AG08395 (cell line): ENCODE measurements at places on chromosomes 7 and 10.

- DNase-seq, result peak; percentile 9
Measured at GRCh38 chr10:122164023-122164601, 107.0 kb upstream of the BTBD16 start.

GRCh38 chr7:424301-424935, 95.2 kb downstream of the PDGFA start:
- no peak for DNase-seq

GRCh38 chr7:123823898-123824753, 20.8 kb upstream of the HYAL4 start:
- DNase-seq, result no peak

DNA sequence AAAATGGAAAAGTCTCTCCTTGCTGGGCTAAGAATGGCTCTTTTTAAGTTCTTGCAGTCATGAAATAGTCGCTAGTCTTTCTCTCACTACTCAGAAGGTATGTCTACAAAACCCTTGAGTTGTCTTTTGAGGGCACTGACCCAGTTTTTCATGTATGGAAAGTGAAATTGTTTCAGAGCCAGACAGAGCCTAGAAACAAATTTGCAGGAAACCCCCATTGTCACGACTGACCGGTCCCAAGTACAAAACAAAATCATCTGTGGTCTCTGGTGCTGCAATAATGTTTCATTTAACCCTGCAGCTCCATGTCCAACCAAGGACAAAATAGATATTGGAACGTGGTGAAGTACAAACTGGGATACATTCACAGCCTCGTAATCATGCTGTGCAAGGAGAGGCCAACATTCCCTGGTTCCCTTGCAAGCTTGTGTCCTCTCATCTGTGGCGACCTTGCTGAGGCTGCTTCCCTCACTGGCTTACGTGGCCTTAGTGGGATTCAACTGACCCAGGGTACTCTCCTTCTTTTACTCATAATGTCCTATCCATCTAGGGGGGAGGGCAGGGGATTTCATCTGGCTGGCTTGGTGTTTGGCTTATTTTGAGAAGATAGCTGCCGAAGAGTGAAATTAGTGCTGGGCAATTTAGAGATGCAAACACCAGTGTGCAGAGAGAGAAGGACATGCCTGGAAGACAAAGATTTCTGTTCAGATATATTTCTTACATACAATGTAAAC, 172.5 kb downstream of the IPMK start:
- no peak for DNase-seq

DNA sequence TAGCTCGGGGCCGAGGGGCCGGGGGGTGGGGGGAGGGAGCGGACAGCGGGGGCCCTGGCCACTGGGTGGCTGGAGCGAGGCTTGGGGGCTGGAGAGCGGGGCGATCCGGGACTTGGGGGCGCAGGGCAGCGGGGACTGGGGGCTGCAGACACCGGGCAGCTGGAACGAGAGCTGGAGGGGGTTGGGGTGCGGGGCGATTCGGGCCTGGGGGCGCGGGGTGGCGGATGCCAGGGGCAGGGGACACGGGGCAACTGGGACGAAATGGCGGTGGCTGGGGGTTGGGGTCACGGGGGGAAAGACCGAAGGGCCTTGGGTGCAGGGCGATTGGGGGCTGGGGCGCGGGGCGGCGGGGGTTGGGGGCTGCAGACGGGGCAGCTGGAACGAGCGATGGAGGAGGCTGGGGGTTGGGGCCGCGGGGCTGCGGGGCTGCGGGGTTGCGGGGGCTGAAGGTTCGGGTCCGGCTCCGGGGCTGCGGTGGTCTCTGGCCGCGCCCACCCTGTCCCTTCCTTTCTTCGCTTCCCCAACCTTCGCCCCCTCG, 590 bp downstream of the COL26A1 start:
- no peak for DNase-seq

- DNase-seq, result peak; percentile 27
Measured at GRCh38 chr10:60236869-60237524, 152.7 kb downstream of the ANK3 start.

DNA sequence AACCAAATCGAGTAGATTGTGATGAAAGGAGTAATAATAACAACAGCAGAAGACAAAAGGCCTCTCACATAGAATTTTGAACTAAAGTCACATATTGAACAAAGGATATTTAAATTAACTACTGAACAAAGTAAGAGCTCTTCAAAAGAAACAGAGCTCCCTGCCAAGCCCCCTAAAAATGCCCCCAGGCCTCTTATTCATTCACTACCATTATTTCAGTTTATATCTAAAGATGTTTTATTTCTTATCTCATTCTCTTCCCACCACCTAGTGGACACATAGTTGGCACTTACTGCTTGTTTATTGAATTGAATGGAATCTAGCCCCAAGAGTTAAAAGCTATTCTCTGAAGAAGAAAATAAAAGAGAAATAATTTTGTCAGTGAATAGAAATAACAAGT, 37.4 kb downstream of the VCL start:
- DNase-seq, result no peak

DNA sequence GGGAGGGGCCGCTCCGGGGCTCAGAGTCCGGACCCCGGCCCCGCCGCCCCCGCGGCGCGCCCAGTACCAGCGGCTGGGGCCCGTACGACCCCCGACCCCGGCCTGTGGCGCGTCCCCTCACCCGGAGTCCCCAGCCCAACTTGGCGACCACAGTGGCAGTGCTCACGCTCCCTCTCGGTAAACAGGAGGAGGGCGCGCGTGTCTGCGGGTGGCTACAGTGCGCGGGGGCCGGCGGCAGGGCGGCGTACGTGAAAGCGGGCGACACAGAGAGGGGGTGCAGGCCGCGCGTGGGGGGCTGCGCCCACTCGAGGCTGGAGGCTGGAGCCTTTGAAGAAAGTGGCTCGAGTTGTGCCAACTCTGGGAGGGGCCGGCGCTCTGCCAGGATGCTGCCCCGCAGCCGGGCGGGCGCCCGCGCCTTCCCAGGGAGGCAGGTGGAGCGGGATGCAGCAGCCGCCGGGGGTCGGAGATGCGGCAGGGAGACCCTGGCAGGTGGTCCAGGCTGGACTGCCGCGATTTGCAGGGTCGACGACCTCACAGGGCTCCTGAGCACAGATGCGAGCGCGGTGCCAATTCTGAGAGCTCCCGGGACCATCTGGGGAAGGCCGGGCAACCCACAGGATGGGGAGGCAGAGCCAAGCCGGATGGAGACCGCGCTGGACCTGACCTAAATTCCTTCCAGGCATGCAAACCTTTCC, 655 bp downstream of the PTPRE start:
- peak; percentile 76 for DNase-seq

GRCh38 chr10:102200751-102201640, 25.1 kb upstream of the ELOVL3 start:
- DNase-seq, result no peak

DNA sequence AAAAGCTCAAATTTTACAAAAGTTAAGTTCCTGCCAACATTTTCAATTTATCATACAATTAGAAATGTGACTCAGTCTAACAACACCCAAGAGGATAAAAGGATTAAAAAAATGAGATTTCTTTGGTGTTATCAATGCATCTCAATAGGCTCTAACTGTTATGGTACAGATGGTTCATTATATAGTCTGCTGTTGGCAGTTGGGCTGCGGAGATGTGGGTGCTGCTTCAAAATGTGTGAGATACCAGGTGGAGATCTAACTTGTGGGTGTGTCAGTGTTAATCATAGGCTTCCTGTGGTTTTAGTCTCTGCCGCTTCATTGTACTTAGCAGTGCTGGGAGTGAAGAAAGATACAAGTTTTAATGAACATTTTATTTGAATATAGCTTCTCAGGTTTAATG, 231.2 kb downstream of the EXOC4 start:
- DNase-seq, result no peak

DNA sequence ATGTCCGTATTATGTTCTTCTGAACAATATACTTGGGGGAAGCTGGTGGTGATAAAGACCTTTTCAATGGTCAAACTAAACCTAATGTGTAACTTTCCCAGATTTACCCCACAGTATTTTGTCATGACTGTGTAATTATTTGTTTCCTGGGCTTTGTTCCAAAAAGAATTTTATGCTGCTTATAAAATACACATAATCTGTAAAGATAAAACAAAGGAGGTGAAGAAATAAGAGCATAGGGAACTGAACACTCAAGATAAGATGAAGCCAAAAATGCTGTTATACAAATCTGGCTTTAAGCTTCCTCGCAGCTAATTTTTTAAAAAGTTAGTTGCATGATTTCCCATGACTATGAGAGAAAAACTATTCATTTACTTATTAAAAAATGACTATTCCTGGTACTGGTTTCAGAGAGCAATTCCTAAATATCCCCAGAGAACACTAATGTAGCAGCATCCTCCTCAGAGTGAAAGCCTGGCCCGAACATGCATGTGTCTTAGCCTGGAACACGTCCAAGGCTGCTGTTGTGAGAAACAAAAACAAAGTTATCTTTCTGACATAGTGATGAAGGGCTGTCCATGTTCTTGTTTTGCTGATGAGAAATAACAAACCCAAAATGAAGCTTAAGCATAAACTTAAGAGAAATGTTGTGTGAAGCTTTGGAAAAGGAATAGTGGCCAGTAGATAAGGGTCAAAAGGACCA, 33.9 kb downstream of the MALSU1 start:
- DNase-seq, result no peak

- DNase-seq, result no peak
Measured at GRCh38 chr7:131189488-131189887, 138.2 kb upstream of the MKLN1 start.

GRCh38 chr10:58782876-58783851, 270.5 kb downstream of the BICC1 start:
- DNase-seq, result peak; percentile 73

- no peak for DNase-seq
Measured at GRCh38 chr10:69022611-69023010, 34.0 kb downstream of the KIFBP start.
